CD4-positive, CD25-positive, alpha-beta regulatory T cell (primary cell): ENCODE measurements at places on chromosomes 2 and 18. TPM values are rescaled to one million over a fixed set of nuclear protein-coding genes. Genes with fewer than 3 reads are reported as not detected.

Gene PRSS56
- not detected for total RNA-seq

Gene GALR1
- total RNA-seq, result not detected

Gene MYCN
- total RNA-seq, result 2.2 TPM

Gene EVX2
- total RNA-seq, result not detected

Gene AGXT
- total RNA-seq, result not detected

Gene FEV
- not detected for total RNA-seq

Gene ACKR3
- 3.0 TPM for total RNA-seq

Gene SCN3A
- total RNA-seq, result not detected

Gene PLEKHH2
- total RNA-seq, result 1.2 TPM

Gene TFCP2L1
- total RNA-seq, result 0.05 TPM

Gene SERPINB5
- total RNA-seq, result not detected

Gene LINC00305
- total RNA-seq, result not detected

Gene RAB27B
- total RNA-seq, result 8.5 TPM

Gene WDR12
- total RNA-seq, result 8.3 TPM

Gene IL1RL2
- total RNA-seq, result not detected

Gene FN1
- 0.72 TPM for total RNA-seq

Gene RAB6C
- not detected for total RNA-seq

Gene RNF181
- total RNA-seq, result 47.0 TPM

Gene PROM2
- total RNA-seq, result 0.47 TPM

Gene ALPI
- total RNA-seq, result not detected

Gene CWC22
- total RNA-seq, result 19.3 TPM

Gene CNTNAP5
- not detected for total RNA-seq

Gene ERICH2
- not detected for total RNA-seq

Gene ADGRF3
- total RNA-seq, result 1.8 TPM

Gene C2orf68
- total RNA-seq, result 43.9 TPM
